ENCODE measurements at places on chromosomes 13 and 19. TPM values are rescaled to one million over a fixed set of nuclear protein-coding genes. Genes with fewer than 3 reads are reported as not detected.

GRCh38 chr13:44667943-44668342 lies 91.8 kb upstream of the TSC22D1 start:
- DNase-seq, result peak; percentile 9

DNA sequence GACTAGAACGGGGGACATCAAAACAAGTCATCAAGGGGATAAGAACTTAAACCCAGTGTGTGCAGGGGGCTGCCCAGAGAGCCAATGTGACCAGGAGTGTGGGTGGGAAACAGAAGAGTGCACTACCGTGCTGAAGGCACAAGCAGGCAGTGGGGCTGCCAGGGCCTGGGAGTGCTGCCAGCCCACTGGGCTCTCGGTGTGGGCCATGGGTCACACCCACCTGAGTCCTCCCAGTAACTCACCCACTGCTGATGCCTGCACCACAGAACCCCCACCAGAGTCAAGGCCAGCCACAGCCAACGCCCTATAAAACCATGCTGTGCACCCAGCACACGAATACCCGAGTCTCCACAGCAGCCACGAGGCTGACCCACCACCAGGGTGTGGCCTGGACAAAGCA lies 8.5 kb downstream of the MED26 start:
- no peak for DNase-seq

GRCh38 chr13:98041081-98041820 lies 87.8 kb downstream of the IPO5 start:
- DNase-seq, result no peak

DCLK1 gene
- polyA plus RNA-seq, result 6.8 TPM

GRCh38 chr19:2385053-2385721 lies 25.1 kb downstream of the TMPRSS9 start:
- no peak for DNase-seq

DNA sequence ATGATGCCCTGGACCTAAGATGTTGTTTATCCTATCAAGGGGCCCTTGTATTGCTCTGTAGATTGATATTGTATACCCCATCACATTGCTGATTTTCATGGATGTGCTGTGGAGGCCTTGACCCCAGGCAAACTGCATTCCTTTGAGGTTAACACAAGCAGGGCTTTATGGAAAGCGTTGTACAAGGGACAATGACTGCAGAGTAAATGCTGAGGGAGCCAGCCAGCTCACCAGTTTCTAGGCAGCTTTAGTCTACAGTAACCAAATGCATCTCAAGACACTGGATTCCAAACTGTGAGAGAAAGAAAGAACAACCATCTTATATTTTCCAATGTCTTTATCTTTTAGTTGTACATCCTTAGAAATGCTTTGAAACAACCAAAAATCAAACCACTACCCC lies 34.1 kb upstream of the EDNRB start:
- no peak for DNase-seq

- DNase-seq, result no peak
These were observed 6.8 kb downstream of the KATNAL1 start for GRCh38 chr13:30300596-30300995.

DNA sequence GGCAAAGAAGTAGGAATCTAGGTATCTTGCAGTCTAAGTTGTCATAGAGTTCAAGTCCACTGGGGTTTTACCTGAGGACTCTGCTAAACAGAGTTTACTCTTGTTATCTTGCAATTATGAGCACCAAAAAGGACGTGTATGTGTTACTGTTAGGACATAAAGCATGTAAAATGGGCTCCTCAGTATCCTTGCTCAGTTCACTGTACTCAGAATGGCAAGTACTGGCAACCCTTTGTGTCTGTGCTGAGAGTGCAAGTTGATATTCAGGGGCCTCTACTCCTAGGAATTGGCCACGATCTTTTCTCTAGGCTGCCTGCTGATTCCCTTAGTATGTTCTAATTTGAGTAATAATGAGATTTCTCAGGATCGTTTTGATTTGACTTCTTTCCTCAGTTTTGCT lies 13.3 kb downstream of the TDRD3 start:
- DNase-seq, result no peak
